Omental fat pad (tissue), 4 donors: ENCODE measurements at places on chromosomes 6 and 20. TPM values are rescaled to one million over a fixed set of nuclear protein-coding genes. Genes with fewer than 3 reads are reported as not detected.
A peak's percentile ranks its signal among the peaks of the same experiment; 100 is the strongest.

LGSN gene
- total RNA-seq, result not detected

MAP3K4 gene
- 18.9 TPM for total RNA-seq

DUSP15 gene
- 3.7 TPM for total RNA-seq

FERMT1 gene
- 0.84 TPM for total RNA-seq

PSMA7 gene
- total RNA-seq, result 379 TPM

RNF217 gene
- total RNA-seq, result 42.3 TPM

CST5 gene
- total RNA-seq, result not detected

C6orf58 gene
- total RNA-seq, result not detected

GJA10 gene
- total RNA-seq, result not detected

CCR6 gene
- total RNA-seq, result 1.1 TPM

COL12A1 gene
- total RNA-seq, result 155 TPM

GRCh38 chr20:49631061-49631716 lies 63.3 kb upstream of the PTGIS start:
- DNase-seq, result no peak

GRCh38 chr20:49283176-49283702 lies 5.4 kb upstream of the ZNFX1 start:
- no peak for DNase-seq

DNA sequence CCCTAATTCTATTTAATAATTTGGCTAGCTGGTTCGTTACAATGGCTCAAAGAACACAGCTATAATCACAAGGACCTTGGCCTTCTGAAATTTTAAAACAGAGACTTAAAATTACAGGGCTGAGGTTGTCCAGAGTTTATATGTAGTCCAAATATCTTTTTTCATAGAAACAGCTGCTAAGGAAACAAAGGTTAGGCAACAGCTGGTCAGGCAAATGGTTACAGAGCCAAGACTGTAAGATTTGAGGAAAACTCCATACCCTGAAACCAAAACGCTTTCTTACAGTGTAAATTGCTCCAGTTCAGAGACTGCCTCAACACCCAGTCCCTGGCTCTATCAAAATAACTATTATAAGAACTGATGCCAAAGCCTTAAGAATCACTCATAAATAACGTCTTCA lies 9.7 kb upstream of the ARHGAP18 start:
- no peak for DNase-seq

DNA sequence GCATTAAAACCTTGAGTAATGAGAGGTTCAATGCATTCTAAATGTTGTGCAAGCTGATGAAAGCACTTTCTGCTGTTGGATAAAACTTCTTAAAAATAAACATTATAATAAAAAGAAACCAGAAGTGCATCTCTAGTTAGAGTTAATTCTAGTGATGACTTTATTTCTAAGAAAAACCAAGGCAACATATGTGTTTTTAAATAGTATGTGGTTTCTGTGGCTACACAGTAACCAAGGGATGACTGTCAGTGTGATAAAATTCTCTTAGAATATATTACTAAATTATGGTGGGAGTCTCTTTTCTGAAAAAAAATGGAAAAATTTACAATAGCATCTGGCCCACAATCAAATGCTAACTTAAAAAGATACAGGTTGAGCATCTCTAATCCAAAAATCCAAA lies 117.0 kb downstream of the ME1 start:
- DNase-seq, result no peak

GRCh38 chr6:5450073-5450472 lies 188.8 kb downstream of the FARS2 start:
- no peak for DNase-seq

DNA sequence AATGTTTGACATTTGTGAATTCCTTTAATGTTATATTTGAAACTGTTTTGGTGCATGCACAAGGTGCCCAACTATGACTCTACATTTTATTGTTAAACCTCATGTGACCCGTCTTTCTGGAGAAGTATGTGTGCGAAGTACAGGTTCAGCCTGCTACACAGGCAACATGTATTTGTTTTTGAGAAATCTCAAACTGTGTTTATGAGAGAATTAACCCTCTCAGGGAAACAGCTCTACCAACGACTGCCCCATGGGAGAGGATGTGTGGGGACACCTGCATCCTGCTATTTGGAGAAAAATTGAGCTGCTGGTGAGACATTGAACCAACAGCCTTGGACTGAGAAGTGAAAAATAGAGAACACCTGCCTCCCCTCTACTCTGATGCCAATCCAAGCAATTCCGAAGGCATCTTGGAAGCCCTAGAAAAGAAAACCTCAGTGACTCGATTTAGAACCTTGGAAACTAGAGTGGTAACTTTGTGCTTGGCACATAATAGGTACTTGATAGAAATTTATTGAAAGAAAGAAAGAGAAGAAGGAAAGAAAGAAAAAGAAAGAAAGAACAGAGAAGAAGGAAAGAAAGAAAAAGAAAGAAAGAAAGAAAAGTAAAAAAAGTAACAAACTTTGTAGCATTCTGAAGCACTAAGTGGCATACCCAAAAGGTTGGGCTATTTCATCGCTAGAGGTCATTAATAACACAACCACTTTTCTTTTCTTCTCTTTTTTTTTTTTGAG lies 2.9 kb upstream of the AKAP12 start:
- no peak for DNase-seq

GRCh38 chr20:45892049-45892825 lies 1.1 kb downstream of the CTSA start:
- DNase-seq, result no peak

DNA sequence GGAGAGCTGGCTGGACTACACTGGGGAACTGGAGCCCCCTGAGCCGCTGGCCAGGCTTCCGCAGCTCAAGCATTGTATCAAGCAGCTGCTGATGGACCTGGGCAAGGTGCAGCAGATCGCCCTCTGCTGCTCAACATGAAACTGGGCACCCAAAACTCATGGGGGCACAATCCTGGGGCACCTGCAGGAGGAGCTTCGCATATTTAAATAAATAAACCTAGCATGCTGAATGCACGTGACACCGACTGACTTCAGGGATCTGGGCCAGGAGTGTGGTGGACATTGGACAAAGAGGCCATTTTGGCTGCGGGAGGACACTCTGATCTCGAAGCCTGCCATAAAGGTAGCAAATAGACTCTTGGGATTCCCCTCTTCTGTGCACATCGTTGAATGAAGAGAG lies 6.8 kb downstream of the SCAND1 start:
- DNase-seq, result no peak

GRCh38 chr6:170311696-170312095 lies 5.1 kb downstream of the FAM120B start:
- no peak for DNase-seq

- no peak for DNase-seq
These were observed 191.7 kb downstream of the EDN1 start for GRCh38 chr6:12481850-12482249.

DNA sequence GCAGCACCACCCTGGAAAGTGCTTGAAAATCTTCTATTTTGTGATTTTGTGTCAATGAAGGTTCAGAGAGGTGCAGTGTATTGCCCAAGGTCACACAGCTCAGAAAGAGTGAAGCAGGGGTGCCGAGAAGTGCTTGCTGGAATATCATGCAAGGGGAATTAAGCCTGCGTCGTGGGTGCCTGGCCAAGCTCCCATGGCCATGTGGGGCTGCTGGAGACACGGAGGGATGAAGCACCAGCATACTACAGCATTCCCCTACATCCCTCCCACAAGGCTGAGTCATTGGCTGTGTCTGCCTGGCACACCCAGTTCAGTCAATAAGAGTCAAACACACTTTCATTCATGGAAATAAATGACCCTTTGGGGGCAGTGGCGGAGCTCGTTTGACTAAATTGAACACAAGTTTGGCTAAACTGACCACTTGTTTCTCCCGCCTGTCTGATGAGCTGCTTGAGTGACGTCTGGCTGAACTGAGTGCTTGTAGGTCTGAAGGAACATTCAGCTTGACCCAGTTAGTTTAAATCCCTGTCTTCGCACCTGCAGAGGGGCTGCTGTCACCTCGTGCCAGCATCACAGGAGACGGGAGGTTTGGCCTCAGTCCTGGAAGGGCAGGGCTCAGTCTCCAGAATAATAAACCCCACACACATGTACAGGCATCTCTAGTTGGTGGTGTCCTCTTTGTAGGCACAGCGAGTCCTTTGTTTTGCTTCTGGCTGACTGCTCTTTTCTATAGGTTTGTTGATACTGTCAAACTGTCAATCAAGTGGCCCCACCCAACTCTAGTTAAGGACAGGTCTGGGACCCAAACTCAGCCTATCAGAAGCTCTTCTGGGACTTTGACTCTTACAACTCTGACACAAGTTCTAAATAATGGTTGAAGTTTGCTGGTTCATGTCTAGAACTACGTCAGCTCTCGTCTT lies 8.4 kb upstream of the TGM2 start:
- DNase-seq, result peak; percentile 44

DNA sequence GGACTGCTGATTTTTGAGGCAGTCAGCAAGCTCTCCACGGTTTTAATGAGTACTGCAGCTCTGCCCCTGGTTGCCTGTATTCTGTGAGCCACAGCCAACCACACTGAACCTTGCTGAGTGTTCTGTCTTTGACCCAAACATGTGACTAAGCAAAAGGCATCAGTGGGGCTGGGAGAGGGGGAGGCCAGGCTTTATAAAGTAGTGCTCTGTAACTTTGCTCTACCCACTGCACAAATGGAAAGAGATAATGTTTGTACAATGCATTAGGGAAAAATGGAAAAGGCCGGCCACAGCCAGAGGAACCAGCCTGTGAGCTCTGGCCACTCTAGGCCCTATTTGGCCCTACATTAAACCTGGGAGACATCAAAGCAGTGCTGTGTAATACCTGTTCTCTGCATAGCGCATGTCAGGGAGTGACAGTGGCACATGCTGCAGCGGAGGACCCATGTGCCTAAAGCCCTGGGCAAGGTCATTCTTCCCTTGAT lies 22.0 kb downstream of the KLHL31 start:
- DNase-seq, result no peak

GRCh38 chr6:156250593-156250992 lies 526.6 kb upstream of the ARID1B start:
- no peak for DNase-seq

GRCh38 chr6:42251500-42251899 lies 33.8 kb upstream of the MRPS10 start:
- no peak for DNase-seq

- DNase-seq, result no peak
These were observed 147.3 kb upstream of the SSTR4 start for GRCh38 chr20:22887796-22888195.

DNA sequence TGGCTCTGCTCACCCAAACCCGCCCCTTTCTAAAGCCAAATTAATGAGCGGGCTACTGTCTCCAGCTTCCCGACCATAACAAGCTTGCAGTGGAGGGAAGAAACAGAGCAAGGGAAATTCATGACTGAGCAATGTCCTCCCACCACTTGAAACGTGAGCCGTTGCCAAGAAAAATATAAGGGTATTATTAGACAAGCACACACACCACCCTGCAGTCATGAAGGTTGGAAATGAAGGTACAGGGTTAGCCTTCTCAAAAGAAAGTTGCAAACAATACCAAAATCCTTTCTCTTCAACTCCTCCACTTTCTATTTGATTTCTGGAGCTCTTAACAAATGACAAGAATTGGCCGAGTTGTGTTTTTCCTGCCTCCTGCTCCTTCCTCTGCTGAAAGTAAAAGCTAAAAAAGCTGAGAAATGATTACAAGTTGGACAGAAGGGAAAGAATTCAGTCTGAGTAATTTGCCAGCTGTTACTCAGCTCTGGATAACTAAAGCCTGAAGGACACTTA lies 151.1 kb upstream of the B3GAT2 start:
- no peak for DNase-seq

GRCh38 chr6:132341646-132342045 lies 59.6 kb downstream of the MOXD1 start:
- no peak for DNase-seq

GRCh38 chr6:37904590-37904989 lies 85.1 kb downstream of the ZFAND3 start:
- DNase-seq, result no peak
